Renal cortical epithelial cell (primary cell): ENCODE measurements at places on chromosomes 1 and 21.

DNA sequence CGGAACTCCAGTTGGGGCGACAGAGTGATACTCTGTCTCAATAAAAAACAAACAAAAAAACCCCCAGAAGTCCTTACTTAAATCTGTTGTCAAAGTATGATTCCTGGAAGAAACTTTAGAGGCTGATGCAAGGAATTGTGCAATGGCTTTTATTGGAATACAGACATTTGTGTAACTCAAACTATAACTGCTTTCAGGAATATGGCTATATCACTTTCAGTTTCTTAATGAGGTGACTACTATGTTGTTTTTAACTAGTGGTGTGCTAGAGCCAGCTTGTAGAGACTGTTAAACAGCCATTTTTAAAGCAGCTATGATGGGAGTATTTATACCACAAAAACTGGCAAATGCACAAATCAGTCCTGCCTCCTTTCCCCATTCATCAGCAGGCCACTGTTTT, 22.7 kb upstream of the DNAJC28 start:
- peak; percentile 7 for DNase-seq

DNA sequence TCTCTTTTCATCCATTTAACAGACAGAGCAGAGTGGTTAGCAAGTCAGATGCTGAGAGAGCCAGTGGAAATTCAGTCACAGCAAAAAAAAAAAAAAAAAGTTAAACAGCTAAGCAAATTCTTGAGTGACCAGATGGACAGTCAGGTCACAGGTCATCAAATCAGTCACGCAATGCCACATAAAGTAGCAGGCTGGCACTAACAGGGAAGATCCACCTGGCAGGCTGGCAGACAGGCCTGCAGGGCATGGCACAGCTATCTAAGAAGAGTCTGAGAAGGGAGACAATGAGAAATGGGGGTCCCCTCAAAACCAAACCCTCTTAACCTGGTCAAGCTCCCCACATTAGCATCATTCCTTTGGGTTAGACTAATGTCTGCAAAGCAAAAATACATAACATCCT, 371.9 kb downstream of the TTLL7 start:
- DNase-seq, result no peak

GRCh38 chr21:16454399-16454798, 724.6 kb downstream of the USP25 start:
- peak; percentile 16 for DNase-seq

GRCh38 chr1:221435504-221435904, 306.4 kb downstream of the DUSP10 start:
- DNase-seq, result peak; percentile 73

DNA sequence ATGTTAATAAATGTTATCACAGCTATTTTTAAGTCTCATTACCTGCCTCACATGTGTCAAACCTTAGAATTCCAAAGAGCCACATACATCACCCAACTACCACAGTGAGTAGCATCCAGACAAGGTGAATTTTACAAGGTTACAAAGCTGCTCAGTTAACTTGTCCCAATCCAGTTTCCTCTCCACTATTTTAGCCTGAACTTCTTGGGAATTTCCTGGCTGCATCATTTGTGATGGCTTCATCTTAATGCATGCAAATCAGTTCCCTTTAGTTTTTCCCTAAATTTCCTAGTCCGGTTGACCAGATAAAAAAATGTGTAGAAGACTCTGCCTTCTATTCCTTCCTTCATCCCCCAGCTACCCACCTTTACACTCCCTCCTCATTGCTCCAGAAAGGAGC, 597 bp upstream of the TRAF3IP3 start:
- no peak for DNase-seq

- DNase-seq, result no peak
These were observed 198.4 kb upstream of the VAMP3 start for GRCh38 chr1:7572654-7573152.

DNA sequence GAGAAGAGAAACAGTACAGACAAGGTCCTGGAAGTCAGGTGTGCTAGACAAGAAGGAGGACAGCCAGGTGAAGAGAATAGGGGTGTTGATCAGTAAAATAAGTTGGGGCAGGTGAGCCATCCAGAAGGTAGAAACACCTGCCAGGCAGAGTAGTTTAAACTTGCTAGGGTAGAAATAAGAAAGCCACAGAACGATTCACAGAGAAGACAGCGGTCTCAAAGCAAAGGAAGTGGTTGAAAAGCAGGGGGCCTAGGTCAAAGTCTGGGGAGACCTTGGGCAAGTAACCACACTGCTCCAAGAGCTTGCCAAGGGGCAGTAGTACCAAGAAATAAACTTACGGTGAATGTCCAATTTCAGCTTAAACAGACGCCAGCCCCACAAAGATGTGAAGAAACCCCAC, 116.6 kb upstream of the PROX1 start:
- DNase-seq, result no peak

GRCh38 chr1:107339775-107340174, 198.9 kb downstream of the NTNG1 start:
- DNase-seq, result no peak

DNA sequence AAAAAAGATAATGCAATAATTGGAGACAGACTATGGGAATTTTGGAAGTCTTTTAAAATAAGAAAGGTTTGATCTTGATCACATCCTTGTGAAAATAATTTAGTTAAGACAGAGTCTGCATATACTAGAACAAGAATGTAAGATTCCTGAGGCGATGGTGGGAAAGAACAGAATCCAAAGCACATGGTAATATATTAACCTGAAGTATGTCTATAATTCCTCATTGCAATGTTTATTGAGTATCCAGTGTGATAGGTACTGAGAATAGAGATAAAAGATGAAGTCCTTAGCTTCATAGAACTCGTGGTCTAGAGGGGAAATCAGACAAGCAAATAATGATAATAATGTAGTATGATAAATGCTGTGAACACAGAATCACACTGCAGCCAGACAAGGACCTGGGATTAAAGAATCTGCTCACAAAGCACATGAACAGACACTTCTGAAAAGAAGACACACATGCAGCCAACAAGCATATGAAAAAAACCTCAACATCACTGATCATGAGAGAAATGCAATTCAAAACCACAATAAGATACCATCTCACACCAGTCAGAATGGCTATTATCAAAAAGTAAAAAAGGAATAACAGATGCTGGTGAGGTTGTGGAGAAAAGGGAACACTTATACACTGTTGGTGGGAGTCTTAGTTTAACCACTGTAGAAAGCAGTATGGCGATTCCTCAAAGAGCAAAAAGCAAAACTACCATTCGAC, 6.9 kb upstream of the ANGPTL3 start:
- DNase-seq, result no peak

DNA sequence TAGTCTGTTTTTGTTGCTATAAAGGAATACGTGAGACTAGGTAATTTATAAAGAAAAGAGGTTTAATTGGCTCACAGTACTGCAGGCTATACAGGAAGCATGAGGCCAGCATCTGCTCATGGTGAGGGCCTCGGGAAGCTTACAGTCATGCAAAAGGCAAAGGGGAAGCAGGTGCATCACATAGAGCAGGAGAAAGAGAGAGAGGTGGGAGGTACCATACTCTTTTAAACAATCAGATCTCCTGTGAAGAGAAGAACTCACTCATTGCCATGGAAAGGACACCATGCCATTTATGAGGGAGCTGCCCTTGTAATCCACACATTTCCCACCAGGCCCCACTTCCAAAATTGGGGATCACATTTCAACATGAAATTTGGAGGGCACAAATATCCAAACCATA, 12.7 kb downstream of the PPP1R12B start:
- DNase-seq, result no peak

- DNase-seq, result no peak
These were observed 333.6 kb upstream of the CAMK1G start for GRCh38 chr1:209249785-209250440.

DNA sequence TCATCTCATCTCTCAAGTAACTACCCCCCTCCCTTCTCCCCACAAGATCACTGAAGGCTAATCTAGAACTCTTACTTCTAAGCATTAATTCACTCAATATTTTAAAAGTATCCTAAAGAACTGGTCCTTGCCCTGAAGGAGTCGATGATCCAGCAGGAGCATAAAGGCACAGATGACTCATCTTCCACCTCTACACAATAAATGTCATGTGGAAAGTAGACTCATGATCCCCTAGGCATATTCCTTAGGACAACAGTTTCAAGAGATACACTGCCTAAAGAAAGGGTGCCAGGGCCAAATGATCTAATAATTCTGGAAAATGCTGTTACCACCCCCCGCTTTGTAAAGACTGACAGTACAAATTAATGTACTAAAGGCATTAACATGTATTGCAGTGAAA, 85.8 kb upstream of the DIRAS3 start:
- DNase-seq, result peak; percentile 65

DNA sequence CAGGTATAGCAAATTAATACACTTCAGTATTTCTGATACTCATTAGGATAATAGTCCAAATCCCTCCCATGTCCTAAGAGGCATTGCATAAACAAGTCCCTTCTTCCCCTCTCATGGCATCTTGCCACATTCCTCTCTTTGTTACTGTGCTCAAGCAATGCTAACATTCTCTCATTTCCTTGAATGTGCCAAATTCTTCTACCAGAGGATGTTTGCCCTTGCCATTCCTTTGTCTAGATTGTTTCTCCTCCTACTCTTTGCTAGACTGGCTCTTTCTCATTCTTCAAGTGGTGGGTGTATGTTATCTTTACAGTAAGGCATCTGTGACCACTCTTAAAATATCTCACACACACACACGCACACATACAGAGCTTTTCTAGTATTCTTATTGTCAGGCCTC, 621.0 kb upstream of the CXADR start:
- peak; percentile 66 for DNase-seq

DNA sequence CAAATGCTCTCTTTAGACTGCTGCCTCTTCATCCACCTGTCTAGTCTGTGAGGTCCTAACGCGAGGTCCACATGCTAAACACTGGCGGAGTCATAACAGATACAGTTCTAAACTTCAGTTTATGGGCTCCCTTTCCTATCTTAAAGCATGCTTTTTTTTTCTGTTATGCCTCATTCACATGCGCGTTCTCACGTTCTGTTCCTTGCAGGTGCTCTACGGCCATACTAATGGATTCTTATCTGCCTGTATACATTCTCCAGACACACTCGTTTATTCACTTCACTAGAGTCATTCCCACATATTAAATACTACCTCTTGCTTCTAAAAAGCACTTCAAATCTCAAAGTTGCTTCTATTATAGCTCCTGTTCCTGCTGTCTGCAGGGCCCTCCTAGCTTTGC, 38.7 kb downstream of the PHC2 start:
- no peak for DNase-seq

GRCh38 chr1:228794173-228794572, 58.9 kb downstream of the RHOU start:
- DNase-seq, result no peak

GRCh38 chr21:38487901-38488639, 10.2 kb downstream of the ERG start:
- DNase-seq, result peak; percentile 71

- peak; percentile 89 for DNase-seq
These were observed 55.9 kb downstream of the CD58 start for GRCh38 chr1:116514708-116515525.

GRCh38 chr1:195656780-195657179, 951.5 kb downstream of the KCNT2 start:
- no peak for DNase-seq

DNA sequence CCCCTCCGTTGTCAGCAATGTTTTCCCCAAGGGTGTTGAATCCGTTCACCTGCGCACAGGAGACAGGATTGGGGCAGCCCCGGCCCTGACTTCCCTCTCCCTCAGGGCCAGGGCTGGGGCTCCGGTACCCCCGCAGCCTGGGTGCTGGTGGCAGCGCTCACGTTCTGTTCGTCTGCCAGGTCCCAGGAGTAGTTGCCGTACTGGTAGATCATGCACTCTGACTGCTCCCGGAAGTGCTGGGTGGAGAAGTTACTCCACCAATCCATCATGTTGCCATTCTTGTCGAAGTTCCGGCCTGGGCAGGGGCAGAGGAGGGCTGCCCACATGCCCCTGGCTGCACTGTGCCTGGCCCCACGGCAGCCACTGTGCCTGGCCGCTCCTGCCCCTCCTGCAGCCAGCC, 6.1 kb downstream of the PRXL2B start:
- DNase-seq, result no peak

DNA sequence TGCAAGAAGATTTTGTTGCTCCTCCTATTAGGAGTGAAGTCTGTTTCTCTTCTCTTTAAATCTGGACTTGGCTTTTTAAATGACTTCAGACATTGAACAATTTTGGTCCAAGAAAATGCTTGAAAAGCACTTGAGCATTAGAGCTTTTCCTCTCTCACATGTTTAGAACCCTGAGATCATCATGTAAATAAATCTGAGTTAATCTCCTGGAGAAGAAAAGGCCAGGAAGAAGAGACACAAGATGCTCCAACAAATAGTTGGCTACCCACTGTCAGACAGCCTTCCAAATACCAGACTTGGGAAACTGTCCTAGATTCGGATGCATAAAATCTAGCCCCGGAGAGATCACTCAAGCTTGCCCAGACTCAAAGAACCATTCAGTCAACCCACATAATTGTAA, 1353.1 kb upstream of the ADGRL4 start:
- no peak for DNase-seq

DNA sequence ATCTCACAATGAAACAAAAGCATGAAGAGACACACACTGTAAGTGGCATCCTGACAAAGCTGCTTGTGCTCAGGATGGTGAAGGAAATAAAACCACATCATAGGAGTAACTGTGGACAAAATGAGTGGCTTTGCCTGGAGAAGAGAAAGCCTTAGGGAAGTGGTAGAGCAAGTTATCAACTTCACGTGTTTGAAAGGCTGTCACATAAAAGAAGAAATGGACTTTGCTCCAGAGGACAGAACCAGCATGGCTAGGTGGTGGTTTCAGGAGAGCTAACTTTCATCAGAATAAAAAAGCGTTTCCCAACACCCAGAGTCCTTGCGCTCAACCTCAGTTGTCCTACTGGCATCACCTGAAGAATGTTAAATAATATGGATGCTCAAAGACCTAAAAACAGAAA, 139.9 kb downstream of the SETD4 start:
- no peak for DNase-seq

GRCh38 chr21:33230545-33231324, 997 bp downstream of the IFNAR2 start:
- peak; percentile 90 for DNase-seq

- peak; percentile 15 for DNase-seq
These were observed 134.5 kb upstream of the LYPLAL1 start for GRCh38 chr1:219039017-219039681.

GRCh38 chr1:2259668-2260402, 31.7 kb downstream of the SKI start:
- no peak for DNase-seq

DNA sequence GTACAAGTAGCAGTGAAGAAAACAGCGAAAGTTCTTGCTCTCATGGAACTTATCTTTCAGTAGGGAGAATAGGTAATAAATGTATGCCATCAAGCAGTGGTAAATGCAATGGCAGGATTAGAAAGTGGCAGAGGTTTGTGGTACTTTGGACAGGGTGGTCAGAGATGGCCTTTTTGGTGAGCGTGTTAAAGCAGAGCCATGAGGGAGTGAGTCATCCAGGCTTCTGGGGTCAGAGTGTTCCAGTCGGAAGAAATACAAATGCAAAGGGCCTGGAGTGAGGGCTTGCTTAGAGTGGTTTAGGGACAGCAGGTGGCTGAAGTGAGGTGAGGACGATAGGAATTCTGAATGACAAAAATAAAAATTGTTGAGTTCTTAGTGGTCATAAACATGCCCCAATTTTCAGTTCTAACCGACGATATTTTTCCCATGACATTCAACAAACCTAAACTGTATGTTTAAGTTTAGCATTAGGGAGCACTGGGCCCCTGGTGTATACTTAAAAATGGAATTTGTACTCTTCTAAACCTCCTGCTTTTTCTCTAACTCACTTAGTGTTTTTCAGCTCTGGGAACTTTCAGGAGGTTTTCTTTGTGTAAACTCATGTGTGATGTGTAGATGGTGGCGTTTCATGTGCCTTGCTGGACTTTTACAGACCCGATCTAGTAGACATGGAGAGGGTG, 78.2 kb downstream of the MACF1 start:
- DNase-seq, result peak; percentile 30
